ENCODE measurements at places on chromosomes 3 and 15. TPM values are rescaled to one million over a fixed set of nuclear protein-coding genes. Genes with fewer than 3 reads are reported as not detected.

DNA sequence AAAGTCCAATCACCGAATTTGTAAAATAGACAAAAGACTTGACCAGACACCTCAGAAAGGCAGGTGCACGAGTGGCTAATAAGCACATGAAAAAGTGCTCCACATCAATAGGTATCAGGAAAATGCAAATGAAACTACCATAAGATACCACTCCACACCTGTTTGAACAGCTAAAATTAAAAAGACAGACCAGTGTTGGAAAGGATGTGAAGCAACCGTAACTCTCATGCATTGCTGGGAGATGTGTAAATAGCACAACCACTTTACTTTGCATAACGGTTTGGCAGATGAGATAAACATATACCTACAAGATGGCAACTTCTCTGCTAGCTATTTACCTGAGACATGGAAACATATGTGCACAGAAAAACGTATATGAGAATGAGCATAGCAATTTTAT lies 56.9 kb downstream of the CADPS start:
- no peaks in the 10 kb centered on the region for H3K4me1 ChIP-seq
- no peak for DNase-seq
- no peaks in the 10 kb centered on the region for H3K27me3 ChIP-seq
- H3K4me3 ChIP-seq = no peak overlapping the region
- H3K27ac ChIP-seq = no peak overlapping the region
- H3K36me3 ChIP-seq = no peaks in the 10 kb centered on the region

- H3K27ac ChIP-seq = no peak overlapping the region
- H3K36me3 ChIP-seq = no peaks in the 10 kb centered on the region
- H3K4me3 ChIP-seq = no peak overlapping the region
- no peaks in the 10 kb centered on the region for H3K4me1 ChIP-seq
Observed at GRCh38 chr15:57892181-57892580, 173.3 kb downstream of the ALDH1A2 start.

DNA sequence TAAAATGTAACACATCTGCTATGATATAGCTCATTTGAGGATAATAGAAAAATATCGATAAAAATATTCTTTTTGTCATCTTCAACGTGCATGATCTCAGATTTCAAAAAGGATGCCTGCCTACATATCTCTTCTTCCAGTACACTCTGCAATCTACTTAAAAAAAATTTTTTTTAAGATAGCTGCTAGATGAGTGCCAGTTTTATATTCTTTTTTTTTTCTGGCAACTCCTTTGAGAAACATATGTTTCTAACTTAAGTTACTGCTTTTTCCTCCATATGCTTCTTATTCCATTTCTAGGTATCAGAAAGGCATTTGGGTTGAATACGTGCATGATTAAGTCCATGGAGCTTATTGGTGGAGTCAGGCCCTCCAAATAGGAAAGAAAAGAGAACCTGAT lies 160.4 kb downstream of the PPM1L start:
- H3K27me3 ChIP-seq = no peaks in the 10 kb centered on the region
- H3K36me3 ChIP-seq = no peaks in the 10 kb centered on the region
- DNase-seq = no peak
- H3K4me3 ChIP-seq = no peak overlapping the region
- H3K27ac ChIP-seq = no peak overlapping the region
- no peaks in the 10 kb centered on the region for H3K4me1 ChIP-seq

GRCh38 chr3:109702252-109702651 lies 364.9 kb upstream of the DPPA4 start:
- no peaks in the 10 kb centered on the region for H3K36me3 ChIP-seq
- no peaks in the 10 kb centered on the region for H3K4me1 ChIP-seq
- DNase-seq = no peak

DNA sequence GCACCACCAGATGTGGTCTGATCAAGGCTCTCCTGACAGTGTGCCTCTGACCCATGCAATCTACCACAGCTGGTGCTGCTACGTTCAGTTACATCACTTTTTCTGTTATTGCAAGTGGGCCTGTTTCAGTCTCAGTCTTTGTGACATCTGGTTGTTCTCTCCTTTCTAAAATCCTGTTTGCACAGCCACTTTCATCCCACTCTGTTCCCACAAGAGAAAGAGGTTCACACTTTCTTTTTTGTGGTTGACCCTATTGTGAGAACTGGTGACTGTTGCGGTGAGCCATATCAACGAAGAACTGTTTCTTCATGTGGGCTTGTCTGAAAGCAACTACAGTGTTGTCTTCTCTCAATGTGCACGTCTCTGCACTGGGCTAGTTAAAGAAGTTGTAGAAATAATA lies 342.8 kb upstream of the ARPP21 start:
- H3K4me3 ChIP-seq = no peak overlapping the region
- no peaks in the 10 kb centered on the region for H3K27me3 ChIP-seq
- no peaks in the 10 kb centered on the region for H3K36me3 ChIP-seq
- no peak overlapping the region for H3K27ac ChIP-seq
- no peaks in the 10 kb centered on the region for H3K4me1 ChIP-seq

DNA sequence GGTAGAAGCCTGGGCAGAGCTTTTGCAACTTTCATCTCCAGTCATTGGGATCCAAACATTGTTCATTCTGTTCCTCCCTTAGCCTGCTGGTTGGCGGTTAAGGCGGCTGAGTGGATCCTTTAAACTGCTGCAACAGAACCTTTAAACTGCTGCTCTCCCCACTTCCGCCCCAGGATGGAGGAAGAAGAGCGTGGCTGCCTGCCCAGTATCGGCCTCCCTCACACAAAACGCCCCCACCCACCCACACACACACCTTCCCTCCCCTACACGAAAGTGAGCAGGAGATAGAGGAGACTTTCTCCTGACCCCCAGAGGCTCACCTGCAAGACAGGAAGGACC lies 460 bp upstream of the ZMAT3 start:
- peak overlapping the region; percentile 93 for H3K4me3 ChIP-seq
- DNase-seq = no peak
- peak overlapping the region; percentile 93 for H3K27ac ChIP-seq
- peaks cover 5% of the 10 kb centered on the region for H3K4me1 ChIP-seq

GRCh38 chr15:31060429-31061140 lies 40.9 kb downstream of the TRPM1 start:
- no peak overlapping the region for H3K27ac ChIP-seq
- DNase-seq = no peak
- no peaks in the 10 kb centered on the region for H3K4me1 ChIP-seq
- no peak overlapping the region for H3K4me3 ChIP-seq
- no peaks in the 10 kb centered on the region for H3K27me3 ChIP-seq

DNA sequence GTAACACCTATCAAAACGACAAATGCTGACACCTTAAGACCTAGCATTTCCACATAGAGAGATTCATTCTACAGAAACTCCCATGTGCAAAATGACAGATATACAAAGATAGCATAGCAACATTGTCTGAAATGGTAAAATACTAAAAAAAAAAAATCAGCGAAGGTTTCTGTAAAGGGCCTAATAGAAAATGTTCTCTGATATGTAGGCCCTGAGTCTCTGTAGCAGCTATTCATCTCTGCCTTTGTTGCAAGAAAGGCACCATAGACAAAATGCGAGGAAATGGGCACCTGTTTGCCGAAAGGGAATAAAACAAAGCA lies 631 bp upstream of the MFGE8 start:
- no peaks in the 10 kb centered on the region for H3K36me3 ChIP-seq
- peak overlapping the region; percentile 83 for H3K4me3 ChIP-seq
- H3K27ac ChIP-seq = peak overlapping the region; percentile 80
- no peaks in the 10 kb centered on the region for H3K27me3 ChIP-seq
- no peak for DNase-seq

DNA sequence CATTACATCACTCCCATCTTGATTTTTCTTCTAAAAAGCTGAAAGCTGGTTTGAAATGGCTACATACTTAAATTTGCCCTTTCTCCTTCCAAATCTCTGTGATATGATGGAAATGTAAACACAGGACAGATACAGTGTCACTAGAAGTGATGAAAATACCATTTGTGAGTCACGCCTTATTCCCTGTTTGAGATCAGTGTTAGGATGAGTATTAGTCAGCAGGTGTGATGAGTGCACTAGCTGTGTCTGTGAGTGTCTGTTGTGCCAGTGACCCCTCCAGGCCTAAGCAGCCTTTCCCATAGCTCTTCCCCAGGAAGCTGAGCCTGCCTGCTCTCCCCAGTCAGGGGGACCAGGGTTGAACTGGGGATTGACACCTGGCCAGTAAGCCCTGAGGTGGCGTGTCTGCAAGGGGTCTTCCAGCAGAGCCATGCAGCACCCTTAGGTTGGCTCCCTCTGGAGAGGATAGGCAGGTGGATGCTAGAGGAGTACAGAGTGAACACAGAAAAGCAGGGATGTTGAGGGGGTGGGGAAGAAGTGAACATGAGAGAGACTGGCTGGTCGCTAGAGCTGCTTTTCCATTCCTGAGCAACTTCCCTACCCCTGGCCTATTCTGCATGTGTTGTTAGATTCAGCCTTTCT lies 92.0 kb downstream of the PDE8A start:
- H3K36me3 ChIP-seq = no peaks in the 10 kb centered on the region
- H3K4me1 ChIP-seq = no peaks in the 10 kb centered on the region
- no peak overlapping the region for H3K27ac ChIP-seq

DNA sequence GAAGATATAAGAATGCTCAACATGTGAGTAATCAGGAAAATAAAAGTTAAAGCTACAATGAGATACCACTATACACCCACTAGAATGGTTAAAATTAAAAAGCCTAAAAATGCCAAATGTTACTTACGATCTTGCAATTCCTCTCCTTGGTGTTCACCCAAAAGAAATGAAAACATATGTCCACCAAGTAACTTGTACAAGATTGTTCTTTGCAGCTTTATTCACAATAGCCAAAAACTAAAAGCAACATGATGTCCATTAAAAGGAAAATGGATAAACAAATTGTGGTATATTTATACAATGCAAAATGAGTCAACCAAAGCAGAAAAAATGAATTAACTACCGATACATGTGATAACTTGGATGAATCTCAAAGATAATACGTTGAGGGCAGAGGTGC lies 301.6 kb upstream of the THBS1 start:
- no peak for DNase-seq
- no peaks in the 10 kb centered on the region for H3K27me3 ChIP-seq
- H3K4me3 ChIP-seq = no peak overlapping the region
- no peak overlapping the region for H3K27ac ChIP-seq

GRCh38 chr3:123802007-123802625 lies 82.0 kb downstream of the MYLK start:
- no peaks in the 10 kb centered on the region for H3K36me3 ChIP-seq
- no peak overlapping the region for H3K4me3 ChIP-seq
- H3K27me3 ChIP-seq = no peaks in the 10 kb centered on the region

- H3K27ac ChIP-seq = no peak overlapping the region
- no peaks in the 10 kb centered on the region for H3K36me3 ChIP-seq
- no peaks in the 10 kb centered on the region for H3K4me1 ChIP-seq
- no peak for DNase-seq
- H3K4me3 ChIP-seq = no peak overlapping the region
Observed at GRCh38 chr3:179801856-179802255, 149.0 kb downstream of the USP13 start.

DNA sequence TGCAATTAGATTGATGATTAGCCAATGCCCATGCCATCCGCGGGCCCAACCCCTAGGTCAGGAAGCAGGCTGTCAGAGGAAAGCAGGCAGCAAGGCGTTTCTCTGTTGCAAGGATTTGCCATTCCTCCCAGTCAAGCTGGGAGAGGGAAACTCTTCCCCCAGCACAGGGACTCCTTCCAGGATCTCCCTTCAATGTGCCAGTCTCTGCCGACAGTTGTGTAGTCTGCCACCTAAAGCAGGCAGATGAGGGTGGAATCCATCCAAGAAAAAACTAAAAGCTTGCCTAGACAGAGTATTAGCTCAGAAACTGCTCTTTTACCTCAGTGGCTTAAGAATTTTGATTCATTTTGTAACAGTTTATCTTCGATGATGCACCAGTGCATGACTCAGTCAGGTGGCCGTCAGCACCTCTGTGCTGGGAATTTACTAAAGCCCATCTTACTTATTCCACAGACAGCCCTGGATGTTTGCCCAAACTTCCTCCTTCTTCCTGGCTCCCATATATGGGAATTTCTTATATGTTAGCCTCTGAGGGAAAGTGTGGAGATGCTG lies 501.5 kb upstream of the THBS1 start:
- H3K27ac ChIP-seq = no peak overlapping the region
- DNase-seq = no peak
- no peaks in the 10 kb centered on the region for H3K4me1 ChIP-seq

GRCh38 chr3:43254125-43254524 lies 32.2 kb upstream of the SNRK start:
- H3K36me3 ChIP-seq = no peaks in the 10 kb centered on the region
- H3K27me3 ChIP-seq = no peaks in the 10 kb centered on the region
- no peaks in the 10 kb centered on the region for H3K4me1 ChIP-seq
- DNase-seq = no peak
- no peak overlapping the region for H3K4me3 ChIP-seq
- no peak overlapping the region for H3K27ac ChIP-seq

- no peak overlapping the region for H3K27ac ChIP-seq
- H3K4me3 ChIP-seq = no peak overlapping the region
- no peaks in the 10 kb centered on the region for H3K36me3 ChIP-seq
- peaks cover 12% of the 10 kb centered on the region for H3K4me1 ChIP-seq
- no peak for DNase-seq
- H3K27me3 ChIP-seq = no peaks in the 10 kb centered on the region
Observed at GRCh38 chr3:16907243-16907642, 22.5 kb downstream of the PLCL2 start.

DNA sequence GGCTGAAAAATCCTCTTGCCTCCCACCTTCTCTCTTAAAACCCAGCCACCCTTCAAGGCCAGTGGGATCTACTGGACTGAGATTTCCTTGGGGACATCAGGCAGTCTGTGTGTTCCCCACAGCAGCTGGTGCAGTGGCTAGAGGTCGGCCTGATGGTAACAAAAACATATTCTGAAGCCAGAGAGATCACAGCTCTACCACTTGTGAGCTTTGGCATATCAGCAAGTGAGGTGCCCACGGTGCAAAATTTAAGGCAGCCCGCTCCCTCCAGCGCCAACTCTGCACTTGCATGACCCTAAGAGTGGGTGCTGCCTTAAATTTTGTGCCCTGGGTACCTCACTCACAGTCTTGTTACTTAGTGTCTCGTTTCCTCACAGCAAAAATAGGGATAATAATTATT lies 97.2 kb downstream of the MESD start:
- no peak overlapping the region for H3K4me3 ChIP-seq
- no peaks in the 10 kb centered on the region for H3K4me1 ChIP-seq
- no peak overlapping the region for H3K27ac ChIP-seq
- peaks cover 10% of the 10 kb centered on the region for H3K36me3 ChIP-seq
- no peaks in the 10 kb centered on the region for H3K27me3 ChIP-seq

GRCh38 chr3:4395448-4395847 lies 71.6 kb downstream of the SUMF1 start:
- no peak for DNase-seq
- H3K36me3 ChIP-seq = no peaks in the 10 kb centered on the region
- no peak overlapping the region for H3K27ac ChIP-seq
- H3K27me3 ChIP-seq = no peaks in the 10 kb centered on the region

The SIAH2 gene
- total RNA-seq = 41.9 TPM

The AMOTL2 gene
- 151 TPM for total RNA-seq

The CFAP100 gene
- 32.5 TPM for total RNA-seq

The C3orf70 gene
- 3.9 TPM for total RNA-seq

The TIGIT gene
- 1.2 TPM for total RNA-seq

The ITGA11 gene
- total RNA-seq = 1.0 TPM

The MYZAP gene
- total RNA-seq = 24.3 TPM

Data from upper lobe of left lung (tissue), 6 donors.